ENCODE measurements at places on chromosomes 4 and X. TPM values are rescaled to one million over a fixed set of nuclear protein-coding genes. Genes with fewer than 3 reads are reported as not detected.

DNA sequence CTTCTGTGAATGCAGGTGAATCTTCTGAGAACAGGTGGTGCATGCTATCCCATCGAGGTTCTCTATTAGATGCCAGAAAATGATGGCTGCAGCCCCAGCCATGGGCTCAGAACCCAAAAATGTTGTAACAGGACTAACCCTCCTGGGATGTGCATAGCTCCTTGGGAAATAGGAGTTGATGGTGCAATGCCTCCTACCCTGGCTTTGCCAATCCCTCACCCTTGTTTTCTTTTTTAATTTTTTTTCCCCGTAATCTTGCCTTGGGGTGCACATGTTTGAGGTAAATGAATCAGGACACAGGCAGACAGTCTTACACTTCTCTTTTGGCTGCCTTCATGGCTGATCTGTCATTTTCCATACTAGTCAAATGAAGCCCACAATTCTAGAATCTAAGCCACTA lies 96.6 kb downstream of the KIT start:
- no peak for DNase-seq

- peak; percentile 82 for DNase-seq
These were observed at the start of gene OPHN1 for GRCh38 chrX:68433155-68433980. TSS of gene OPHN1 (minus strand) at chrX:68433495. CDS start at chrX:68433020, 475 bp downstream.

DNA sequence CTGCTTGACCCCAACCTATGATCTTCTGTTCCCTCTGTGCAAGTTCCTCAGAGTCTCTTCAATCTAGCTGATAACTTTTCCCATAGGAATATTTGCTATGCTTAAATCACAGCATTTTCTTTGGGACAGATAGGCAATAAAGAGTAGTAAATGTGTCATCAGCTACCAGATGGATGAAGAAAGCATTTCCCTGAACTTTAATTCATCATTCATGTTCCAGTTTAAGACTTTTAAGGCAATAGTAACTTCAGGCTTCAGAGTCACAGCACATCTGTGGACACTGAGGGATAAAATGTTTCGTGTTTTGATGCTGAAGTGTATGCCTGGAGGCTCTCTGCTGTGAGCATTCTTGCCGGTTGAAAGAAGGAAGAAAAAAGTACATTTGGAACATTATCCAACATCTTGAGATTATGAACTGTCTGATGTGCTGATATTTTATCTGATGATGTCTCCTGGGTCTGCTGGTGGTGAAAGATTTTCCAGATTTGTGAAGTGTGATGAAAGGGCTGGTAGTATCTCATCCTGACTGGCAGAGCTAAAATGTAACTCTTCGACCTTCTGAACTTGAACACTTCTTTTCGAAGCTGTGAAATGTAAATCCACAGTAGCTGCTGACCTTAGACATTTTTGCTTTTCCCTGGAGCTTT lies 133.7 kb downstream of the DCLK2 start:
- no peak for DNase-seq

- peak; percentile 17 for DNase-seq
These were observed 101.0 kb downstream of the ATP11C start for GRCh38 chrX:139831675-139832456.

- peak; percentile 48 for DNase-seq
These were observed 52.1 kb downstream of the PDGFRA start for GRCh38 chr4:54281054-54281766.

DNA sequence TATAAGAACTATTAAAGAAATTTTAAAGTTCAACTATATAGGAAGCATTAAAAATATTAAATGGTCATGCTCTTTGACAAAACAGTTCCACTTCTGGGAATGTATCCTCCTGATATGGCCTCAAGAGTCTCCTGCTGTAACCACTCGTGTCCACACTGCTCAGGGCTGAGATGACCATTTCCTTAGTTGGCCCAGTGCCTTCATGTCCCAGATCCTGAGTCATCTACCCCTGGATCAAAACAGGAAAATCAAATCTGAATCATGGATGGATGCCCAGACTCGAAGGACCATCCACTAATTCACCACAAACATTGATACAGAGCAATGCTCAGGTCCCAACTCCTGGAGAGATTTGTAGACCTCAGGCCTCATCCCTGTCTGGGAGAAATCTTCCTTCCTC lies 44.7 kb downstream of the GPRASP3 start:
- DNase-seq: no peak

The CDK16 gene
- 130 TPM for total RNA-seq

All from hepatocyte (in vitro differentiated cells).